ENCODE measurements at places on chromosomes 16 and 17.
A peak's percentile ranks its signal among the peaks of the same experiment; 100 is the strongest.

DNA sequence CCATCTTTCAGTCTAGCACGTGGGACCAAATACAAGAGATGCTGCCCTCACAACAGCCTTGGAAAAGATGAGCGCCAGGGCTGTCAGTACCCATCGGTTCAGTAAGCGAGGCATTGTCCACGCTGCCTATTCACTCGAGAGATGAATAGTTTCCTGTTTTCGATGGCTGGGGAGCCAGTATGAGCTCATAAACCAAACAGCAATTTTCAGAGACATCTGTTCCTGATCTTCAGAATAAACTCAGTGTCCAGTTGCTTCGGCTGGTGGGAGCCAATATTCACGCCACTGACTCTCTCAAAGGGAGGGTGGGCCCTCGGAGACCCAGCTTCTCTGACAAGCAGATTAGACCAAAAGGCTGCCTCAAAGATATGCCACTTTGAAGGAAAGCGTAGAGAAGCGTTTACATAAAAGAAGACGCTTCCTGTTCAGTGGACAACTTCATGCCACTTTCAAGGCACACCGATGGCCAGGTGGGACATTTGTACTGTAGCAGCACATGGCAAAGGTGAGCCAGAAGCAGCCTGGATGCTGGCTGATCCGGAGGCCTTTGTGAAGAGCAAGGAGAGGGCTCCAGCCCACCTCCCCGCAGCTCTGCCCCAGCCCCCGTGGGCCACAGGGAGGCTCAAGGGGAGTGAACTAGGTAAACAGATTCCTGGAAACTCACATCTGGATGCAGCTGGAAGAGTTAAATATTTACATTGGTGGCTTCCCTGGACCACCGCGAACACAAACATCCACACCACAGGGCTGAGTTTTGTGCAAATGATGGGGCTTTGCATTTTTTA, 6.0 kb downstream of the TIMM22 start:
- DNase-seq, result peak; percentile 81

GRCh38 chr16:53779186-53779585, 75.2 kb downstream of the FTO start:
- DNase-seq, result no peak

- DNase-seq, result no peak
Observed at GRCh38 chr16:59759296-59759695, 1025.2 kb upstream of the GOT2 start.

- no peak for DNase-seq
Observed at GRCh38 chr17:55666806-55667205, 55.9 kb downstream of the TMEM100 start.

DNA sequence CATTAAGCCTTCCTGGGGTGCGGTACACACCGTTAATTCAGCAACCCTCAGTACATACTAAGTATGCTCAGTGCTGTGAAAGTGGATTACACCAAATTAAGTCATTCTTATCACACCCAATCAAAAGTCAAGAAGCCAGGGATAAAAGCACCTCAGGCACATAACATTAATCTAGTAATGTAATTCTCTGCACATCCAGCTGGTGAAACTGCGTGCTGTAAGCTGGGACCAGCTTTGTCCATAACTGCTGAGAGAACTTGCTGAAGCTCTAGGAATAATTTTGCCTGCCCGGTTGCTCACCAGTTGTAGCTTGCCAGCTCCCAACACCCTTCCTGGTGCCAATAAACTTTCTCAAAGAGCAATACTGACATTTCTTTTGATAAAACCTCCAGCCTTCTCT, 44.9 kb downstream of the SLC47A1 start:
- DNase-seq, result peak; percentile 15

GRCh38 chr17:7132511-7133094, 18.0 kb upstream of the ASGR2 start:
- no peak for DNase-seq

DNA sequence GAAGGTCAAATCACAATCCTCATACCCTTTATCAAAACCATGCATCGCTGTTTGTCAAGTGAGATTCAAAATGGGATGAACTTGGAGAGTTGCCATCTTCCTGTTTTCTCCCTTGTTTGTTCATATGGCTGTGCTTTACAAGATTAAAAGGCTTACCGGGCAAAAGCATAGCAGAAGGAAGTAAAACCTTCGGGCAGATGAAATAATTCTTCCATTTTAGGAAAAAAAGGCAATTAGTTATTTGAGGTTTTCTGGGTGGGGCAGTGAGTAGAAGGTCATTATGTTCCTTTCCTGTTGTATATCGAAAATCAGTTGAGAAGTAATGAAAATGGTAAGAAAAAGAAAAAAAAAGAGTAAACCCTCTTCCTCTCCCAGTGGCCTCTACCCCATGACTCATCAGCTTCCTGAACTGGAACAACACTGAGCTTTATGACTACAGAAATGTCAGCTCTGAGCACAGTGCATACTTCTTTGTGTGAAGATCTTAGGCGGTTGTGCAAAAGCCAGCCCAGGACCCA, 369.2 kb downstream of the CDH13 start:
- peak; percentile 83 for DNase-seq

DNA sequence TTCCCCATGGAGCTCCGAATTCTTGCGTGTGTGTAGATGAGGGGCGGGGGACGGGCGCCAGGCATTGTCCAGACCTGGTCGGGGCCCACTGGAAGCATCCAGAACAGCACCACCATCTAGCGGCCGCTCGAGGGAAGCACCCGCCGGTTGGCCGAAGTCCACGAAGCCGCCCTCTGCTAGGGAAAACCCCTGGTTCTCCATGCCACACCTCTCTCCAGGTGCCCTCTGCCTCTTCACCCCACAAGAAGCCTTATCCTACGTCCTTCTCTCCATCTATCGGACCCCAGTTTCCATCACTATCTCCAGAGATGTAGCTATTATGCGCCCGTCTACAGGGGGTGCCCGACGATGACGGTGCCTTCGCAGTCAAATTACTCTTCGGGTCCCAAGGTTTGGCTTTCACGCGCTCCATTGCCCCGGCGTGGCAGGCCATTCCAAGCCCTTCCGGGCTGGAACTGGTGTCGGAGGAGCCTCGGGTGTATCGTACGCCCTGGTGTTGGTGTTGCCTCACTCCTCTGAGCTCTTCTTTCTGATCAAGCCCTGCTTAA, 617 bp upstream of the SENP3 start:
- peak; percentile 80 for DNase-seq

DNA sequence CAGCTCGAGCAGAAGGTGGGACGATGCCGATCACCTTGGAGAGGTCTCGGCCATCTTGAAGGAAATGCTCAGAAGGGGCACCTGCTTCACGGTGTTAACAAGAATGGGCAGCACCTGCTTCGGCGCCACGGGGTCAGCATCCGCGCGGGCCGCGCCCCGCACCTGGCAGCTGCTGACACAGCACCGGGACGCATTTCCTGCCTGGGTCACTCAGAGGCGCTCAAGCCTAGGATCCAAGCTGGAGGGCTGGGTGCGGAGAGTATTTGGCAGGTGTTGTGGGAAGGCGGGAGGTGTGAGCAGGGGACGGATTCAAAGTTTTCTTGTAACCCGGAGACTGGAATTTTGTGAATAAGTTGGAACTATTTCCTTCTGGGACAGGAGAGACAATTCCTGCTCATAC, 39.3 kb upstream of the AKTIP start:
- DNase-seq, result no peak
